ENCODE measurements at places on chromosomes 12 and 14.

DNA sequence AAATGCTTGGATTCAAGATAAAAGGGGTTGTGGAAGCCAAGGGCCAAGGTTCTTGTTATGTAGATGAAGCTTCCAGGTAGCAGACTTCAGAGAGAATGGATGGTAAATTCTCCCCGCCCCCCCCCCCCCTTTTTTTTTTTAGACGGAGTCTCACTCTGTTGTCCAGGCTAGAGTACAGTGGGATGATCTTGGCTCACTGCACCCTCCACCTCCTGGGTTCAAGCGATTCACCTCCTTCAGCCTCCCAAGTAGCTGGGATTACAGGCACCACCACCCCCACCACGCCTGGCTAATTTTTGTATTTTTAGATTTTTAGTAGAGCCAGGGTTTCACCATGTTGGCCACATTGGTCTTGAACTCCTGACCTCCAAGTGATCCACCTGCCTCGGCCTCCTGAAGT, 4.1 kb downstream of the DGLUCY start:
- DNase-seq: no peak

- no peak for DNase-seq
These were observed 365.1 kb downstream of the ATP23 start for GRCh38 chr12:58306266-58307000.

- no peak for DNase-seq
These were observed 2.4 kb downstream of the DHH start for GRCh38 chr12:49092086-49092815.

GRCh38 chr12:132803888-132804287, 24.8 kb downstream of the GOLGA3 start:
- no peak for DNase-seq

DNA sequence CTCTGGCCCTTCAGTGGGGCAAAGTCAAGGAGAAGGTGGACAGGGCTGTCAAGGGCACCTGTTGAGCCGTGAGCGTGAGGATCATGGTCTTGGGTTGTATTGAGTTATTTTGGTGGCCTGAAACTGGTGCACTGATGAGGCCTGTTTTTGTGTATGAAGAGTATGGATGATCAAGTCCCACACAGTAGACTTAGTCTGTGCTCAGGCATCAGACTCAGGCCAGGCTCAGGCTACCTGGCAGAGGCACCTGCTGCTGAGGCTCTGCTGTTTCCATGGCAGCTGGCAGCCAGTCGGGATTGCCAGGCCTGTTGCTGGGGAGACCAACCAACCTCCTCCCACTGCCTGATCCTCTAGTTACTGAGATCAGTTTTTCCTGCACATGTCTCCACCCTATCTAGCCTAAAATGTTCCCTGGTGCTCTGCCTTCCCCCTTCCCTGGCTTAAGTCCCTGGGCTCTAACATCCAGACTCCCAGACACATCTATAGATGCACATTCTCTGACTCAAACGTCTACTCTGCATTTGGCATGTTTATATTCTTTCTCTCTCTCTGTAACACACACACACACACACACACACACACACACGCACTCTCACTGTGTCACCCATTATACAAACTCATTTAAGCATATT, 5.1 kb downstream of the JPH4 start:
- DNase-seq: peak; percentile 10

GRCh38 chr14:100155049-100155621, 4.3 kb downstream of the DEGS2 start:
- peak; percentile 31 for DNase-seq

DNA sequence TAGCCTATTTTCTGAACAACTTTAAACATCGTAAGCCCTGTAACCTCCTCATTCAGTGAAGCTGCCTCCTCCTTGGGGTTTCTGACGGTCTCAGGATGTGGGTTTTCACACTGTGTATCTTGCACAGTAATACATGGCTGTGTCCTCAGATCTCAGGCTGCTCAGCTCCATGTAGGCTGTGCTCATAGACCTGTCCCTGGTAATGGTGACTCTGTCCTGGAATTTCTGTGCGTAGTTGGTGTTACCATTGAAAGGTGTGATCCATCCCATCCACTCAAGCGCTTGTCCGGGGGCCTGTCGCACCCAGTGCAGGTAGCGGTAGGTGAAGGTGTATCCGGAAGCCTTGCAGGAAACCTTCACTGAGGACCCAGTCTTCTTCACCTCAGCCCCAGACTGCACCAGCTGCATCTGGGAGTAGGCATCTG, 980.5 kb downstream of the TMEM121 start:
- DNase-seq: no peak

DNA sequence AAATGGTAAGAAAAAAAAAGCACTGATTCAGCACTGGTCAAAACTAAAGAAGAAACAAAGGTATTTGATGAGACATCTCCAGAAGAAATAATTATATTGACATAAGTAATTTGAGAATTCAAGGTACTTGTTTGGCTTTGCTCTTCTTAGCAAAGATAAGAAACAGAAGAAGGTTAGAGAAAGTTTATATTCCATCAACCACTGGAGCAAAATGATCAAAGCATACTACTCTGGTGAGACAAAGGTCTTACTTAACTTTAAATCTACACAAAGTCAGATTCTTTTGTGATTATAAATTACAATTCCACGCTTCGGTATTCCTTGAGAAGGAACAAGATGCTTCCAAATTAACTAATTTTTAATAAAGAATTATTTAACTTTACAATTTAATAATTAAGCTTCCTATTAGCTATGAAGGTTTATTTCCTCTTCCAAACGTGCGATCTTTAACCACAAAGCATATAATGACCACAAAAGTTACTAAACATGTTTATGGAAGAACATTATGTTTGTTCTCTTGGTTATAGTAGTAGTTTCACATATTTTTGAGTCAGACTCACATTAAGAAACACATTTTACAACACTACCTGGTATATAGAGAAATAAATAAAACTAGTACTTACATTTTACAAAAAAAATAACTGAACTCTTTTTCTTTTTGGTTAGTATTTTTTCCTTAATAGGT, 53.4 kb downstream of the METTL25 start:
- no peak for DNase-seq

DNA sequence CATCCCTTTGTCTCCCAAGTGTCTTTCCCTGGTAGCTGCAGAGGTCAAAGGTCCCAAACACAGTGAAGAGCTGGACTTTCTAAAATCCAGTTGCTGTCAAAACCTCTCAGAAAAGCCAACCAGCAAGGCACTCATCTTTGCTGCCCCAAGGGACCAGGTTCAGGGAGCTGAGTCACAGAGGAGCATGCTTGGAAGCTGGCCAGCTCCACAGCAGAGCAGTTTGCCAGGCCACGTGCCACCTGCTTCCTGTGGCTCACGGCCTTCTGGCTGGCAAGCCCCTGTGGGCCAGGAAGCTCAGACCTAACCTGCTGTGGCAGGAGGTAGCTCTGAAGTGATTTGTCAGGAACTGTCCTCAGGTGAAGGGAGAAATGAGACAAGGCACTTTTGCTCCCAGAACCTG, 3.6 kb downstream of the ISCU start:
- DNase-seq: peak; percentile 46

DNA sequence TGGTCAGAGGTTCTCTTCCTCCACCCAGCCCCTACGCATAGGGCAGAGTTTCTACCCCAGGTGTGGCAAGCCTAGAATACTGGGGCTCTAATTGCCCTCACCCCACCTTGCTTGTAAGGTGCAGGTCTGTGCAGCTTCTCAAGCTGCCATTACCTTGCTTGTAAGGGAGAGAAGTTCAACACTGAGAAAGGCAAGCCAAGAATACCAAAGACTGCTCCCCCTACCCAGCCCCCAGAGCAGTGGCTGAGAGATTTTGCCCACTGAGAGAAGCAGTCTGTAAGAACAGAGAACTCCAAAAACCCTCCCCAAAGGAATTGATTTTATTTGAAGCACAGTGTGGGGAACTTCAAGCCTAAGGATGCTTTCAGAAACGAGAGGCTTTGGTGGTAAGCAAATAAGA, 63.1 kb downstream of the RASSF8 start:
- no peak for DNase-seq

DNA sequence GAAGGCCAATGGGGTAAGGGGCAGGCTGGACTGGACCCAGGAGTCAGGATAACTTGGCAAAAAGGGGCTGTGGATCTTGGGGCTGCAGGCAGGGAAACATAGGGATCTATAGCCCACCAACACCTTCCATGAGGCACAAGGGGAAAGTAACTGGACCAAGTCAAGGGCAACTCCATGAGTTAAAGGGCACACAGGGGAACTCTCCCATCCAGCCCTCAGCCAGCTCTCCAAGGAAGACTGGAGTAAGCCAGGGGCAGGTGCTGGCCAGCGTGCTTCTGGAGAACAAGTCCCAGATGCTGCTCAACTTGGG, 31.3 kb upstream of the ZFP36L1 start:
- DNase-seq: no peak

DNA sequence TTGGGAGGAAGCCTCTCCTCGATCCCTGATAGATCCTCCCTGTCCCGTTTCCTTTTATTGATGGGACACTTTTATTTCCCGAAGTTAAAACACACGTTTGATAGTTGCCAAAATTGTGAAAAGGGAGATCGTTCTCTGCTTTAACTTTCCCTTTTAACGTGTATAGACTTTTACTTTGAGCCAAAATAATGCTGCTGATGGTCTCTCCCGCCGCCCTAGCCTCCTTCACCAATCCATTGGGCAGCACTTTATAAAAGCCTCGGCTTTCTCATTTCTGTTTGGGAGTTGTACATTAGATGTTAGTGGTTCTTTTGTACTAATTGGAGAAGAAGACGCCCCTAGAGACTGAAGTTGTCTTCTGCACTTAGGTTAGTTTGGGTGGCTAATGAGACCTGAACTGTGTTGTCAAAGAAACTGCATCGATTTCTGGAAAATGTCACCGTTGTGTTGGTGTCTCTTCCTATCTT, 1.4 kb downstream of the TMTC2 start:
- no peak for DNase-seq

DNA sequence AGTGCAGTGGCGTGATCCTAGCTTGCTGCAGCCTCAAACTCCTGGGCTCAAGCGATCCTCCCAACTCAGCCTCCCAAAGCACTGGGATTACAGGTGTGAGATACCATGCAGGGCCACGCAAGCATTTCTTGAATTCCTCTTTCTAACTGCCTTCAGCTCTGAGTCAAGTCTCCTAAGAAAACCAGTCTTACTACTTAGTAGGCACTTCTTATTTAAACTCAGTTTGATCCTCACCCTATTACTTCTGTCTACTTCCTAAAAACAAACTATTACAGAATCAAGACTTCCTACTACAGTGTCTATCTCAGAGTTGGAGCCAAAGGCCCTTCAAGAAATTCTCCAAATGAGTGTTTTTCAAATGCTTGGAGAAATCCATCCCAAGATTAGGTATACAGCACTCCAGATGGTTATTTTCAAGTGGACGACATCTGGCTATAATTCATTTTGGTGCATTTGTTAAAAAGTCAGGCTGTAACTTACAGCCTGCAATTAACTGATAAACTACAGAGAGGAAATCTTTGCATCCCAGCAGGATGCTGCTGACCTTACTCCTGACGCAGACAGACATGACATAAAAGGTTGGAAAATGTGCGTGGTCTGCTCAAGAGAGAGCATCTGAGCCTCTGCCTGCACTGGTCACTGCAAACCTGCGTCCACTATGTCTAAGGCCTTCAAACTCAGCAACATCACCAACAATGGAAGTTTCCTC, 34.7 kb downstream of the SSH1 start:
- peak; percentile 4 for DNase-seq

DNA sequence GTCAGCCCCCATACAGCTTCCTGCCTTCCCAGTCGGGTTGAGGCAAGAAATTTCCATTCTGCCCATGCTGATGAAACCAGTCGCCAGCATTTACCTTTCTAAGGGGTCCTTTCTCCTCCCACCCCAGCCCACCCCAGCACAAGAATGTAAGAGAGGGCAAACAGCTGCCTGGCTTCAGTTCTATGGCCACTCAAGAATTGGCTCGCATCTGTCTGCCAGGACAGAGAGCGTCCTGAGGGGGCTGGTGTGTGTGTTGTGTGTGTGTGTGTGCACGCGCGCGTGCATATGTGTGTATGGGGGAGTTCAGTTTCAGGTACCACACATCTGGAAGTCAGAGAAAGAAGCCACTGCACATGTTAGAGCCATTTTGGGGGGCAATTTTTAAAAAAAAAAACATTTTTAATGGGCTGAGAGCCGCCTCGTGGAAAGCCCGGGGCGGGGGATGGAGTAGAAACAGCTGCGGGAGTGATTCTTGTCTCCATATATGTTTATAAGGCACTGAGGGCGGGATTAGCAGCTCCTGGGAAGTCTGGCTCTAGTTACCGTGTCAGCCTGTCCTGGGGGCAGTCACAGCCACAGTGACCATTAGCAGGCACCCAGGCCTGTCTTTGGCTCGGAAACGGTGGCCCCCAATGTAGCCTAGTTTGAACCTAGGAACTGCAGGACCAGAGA, at the start of gene WNT5B:
WNT5B (plus strand) TSS at position 566 of the 672 bp plus-strand sequence. CDS start 2,124 bp downstream, outside the sequence.
- DNase-seq: no peak

- no peak for DNase-seq
These were observed 92.1 kb downstream of the BCL11B start for GRCh38 chr14:99179946-99180345.

GRCh38 chr14:106505366-106505765, 979.0 kb downstream of the TMEM121 start:
- no peak for DNase-seq

DNA sequence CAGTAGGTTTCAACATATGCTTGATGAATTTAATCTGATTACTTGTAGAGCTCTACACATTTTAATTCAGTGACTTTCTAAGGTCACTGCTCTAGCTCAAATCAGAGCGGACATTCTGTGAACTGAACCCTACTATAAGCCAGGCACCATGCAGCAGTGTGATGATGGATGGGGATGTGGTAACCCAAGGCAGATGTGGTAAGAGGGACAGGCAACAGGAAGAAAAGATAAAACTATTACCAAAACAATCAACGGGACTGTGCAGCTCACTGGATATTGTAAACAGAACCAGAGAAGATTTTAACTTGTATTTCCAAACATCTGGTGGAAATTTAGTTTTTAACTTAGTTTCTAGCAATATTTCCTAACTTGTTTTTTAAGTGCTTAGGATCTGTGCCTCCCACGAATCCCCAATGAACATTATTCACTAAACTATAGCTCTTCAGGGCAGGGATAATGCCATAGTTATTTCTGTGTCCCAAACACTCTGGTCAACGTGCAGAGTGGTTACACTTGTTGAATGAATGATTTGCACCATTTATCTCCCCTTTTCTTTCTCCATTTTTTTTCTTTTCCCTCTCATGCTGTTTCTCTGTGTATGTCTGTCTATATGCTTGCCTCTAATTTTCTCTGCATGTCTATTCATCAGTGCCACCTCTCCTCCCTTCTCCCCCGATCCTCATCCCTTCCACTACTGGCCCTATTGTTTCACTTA, 3.0 kb downstream of the ERO1A start:
- DNase-seq: no peak

DNA sequence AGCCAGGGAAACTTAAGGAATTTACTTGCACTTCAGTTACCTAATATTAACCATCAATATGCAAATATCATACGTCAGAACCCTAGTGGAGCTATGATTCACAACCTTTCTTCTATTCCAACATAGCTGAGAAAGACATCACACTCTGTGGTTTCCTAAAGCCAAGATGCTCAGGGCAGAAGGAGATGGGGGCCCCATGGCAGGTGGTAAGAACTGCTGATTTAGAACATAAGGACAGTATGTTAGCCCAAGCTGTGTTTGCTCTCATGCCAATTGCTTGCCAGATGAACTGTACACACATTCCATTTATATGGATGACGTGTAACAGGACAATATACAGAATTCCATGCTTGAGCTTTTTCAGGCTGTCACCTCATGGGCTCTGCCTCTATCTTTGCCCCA, 34.6 kb downstream of the HECTD4 start:
- DNase-seq: peak; percentile 80

- no peak for DNase-seq
These were observed 42.1 kb downstream of the TMTC1 start for GRCh38 chr12:29741342-29742241.

- DNase-seq: no peak
These were observed 11.7 kb downstream of the ITGA5 start for GRCh38 chr12:54407183-54407905.

GRCh38 chr12:95959107-95959506, 16.0 kb downstream of the AMDHD1 start:
- DNase-seq: peak; percentile 20
